ENCODE measurements at places on chromosomes 11 and 22. TPM values are rescaled to one million over a fixed set of nuclear protein-coding genes. Genes with fewer than 3 reads are reported as not detected.

Gene NXPE4
- not detected for total RNA-seq

Gene PAMR1
- 0.66 TPM for total RNA-seq

Gene MIAT
- 45.6 TPM for total RNA-seq

DNA sequence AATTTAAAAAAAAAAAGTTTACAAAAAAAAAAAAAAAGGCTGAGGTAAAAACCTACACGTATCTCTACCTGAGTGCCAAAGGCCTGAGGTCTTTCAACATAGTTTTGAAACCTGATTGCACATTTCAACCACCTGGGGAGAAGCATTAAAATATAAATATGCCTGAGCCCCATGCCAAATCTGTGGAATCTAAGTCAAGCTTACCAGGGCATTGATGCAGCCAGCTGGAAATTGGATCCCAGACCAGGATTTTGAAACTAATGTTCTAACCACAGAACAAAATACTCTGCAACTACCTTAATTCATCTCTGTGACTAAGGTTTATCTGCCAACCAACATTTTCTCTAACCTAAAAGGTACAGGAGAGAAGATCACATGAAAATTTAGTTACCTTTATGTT, 38.8 kb upstream of the CHRNA10 start:
- no peak overlapping the region for H3K27ac ChIP-seq
- no peaks in the 10 kb centered on the region for H3K4me1 ChIP-seq
- H3K4me3 ChIP-seq: no peak overlapping the region
- no peak for DNase-seq

DNA sequence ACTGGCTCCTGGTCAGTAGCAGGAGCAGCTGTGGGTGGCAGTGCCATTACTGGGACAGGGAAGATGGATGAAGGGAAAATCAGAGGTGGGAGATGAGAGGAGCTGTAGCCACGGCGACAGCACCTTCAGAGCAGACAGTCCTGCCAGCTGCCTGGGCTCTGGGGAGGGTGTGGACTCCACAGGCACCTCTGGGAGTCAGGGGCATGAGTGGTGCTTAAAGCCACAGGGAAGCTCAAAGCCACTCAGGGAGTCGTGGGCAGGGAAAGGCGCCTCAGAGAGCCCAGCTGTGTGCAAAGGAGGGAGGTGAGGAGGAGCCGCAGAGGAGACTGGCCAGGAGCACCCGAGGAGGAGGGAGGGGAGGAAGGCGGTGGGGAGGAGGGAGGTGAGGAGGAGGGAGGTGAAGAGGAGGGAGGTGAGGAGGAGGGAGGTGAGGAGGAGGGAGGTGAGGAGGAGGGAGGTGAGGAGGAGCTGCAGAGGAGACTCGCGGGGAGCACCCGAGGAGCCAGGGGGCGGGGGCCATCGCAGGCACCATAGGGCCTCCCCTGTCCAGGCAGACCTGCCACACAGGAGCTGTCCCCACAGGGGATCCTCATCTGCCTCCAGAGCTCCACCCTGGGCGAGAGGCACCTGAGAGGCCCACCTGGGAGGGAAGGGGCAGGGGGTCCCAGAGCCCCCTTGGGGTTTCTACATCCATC, 977.6 kb downstream of the BRD1 start:
- H3K4me3 ChIP-seq: no peak overlapping the region
- H3K4me1 ChIP-seq: no peaks in the 10 kb centered on the region
- H3K27me3 ChIP-seq: peaks cover 3% of the 10 kb centered on the region
- DNase-seq: no peak

GRCh38 chr22:23598805-23599518, 18.9 kb upstream of the IGLL1 start:
- no peaks in the 10 kb centered on the region for H3K36me3 ChIP-seq
- no peak overlapping the region for H3K4me3 ChIP-seq
- H3K27me3 ChIP-seq: peaks cover 14% of the 10 kb centered on the region
- no peak for DNase-seq

DNA sequence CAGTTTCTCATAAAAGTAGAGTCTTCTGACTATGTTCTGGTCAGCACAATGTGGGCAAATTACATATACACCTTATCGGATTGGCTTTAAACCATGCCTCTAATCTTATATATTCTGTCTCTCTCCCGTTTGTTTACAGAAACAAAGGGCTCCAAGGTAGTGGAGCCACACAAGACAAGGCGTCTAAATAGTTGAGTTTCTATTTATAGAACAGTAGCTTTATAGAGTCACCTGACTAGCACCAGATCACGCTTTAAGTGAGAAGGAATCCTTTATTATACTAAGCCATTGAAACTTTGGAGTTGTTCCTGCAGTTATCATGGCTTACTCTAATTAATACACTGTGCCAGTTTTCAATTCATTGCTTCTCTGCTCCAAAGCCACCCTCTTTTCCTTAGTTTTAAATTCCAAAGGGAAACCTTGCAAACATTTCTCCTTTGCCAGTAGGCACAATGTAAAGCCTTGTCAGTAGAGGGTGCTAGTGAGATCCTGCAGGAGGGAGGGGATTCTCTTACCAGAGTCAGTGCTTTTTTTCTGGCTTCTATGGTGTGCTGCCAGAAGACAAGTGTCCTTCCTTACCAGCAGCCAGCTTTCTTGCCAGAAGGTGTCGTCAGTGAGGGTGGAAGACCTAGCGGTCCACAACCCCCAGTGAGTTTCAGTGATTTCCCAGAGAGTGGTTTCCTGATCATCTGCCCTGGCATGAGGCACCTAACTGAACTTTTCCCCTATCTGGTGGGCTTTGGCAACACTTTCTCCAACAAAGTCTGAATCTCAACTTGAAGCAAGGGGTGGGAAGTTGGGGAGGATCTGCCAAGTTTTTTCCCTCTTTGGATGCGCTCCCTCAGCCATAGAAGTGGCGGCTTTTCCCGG, 71.7 kb downstream of the RAB38 start:
- H3K36me3 ChIP-seq: peaks cover 3% of the 10 kb centered on the region
- no peak overlapping the region for H3K4me3 ChIP-seq
- no peak overlapping the region for H3K27ac ChIP-seq
- DNase-seq: peak; percentile 3

- peaks cover 7% of the 10 kb centered on the region for H3K4me1 ChIP-seq
- no peak for DNase-seq
- H3K27me3 ChIP-seq: peaks cover under 1% of the 10 kb centered on the region
- no peak overlapping the region for H3K4me3 ChIP-seq
- H3K27ac ChIP-seq: no peak overlapping the region
Observed at GRCh38 chr11:35650006-35650405, 12.6 kb upstream of the TRIM44 start.

DNA sequence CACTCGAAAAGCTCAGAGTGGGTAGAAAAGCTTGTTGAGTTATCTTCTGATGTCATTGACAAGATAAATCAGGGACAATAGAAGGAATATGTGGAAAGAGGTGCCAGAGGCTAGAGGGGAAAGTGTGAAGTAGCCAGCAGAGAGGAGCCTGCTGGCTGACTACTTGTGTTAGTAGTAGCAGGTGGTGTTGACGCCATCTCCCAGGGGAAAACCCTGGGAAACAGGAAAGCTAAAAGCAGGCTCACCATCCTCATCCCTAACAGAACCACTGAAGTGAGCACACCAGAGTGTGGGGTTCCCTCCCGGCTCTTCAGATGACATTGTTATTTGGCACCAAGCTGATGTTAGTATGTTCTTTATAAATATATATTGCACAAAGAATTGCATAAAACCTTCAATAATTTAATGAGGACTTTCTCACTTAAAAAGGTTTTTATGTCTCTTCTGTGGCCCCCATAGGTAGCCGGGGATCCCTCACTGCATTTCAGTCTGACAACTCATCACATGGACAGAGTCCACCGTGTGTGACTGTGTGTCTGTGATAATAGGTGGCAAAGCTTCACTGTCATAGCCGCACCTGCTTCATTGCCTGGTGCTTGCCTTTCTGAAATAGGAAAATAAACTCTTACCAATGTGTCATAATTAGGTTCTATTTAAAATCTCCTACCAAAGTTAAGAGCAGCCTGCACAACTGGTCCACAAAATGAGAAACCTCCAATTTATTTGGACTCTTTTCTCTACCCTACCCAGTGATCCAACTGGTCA, 63.2 kb upstream of the TOP3B start:
- peaks cover 34% of the 10 kb centered on the region for H3K27me3 ChIP-seq
- H3K36me3 ChIP-seq: no peaks in the 10 kb centered on the region
- DNase-seq: no peak
- no peak overlapping the region for H3K4me3 ChIP-seq
- no peak overlapping the region for H3K27ac ChIP-seq

DNA sequence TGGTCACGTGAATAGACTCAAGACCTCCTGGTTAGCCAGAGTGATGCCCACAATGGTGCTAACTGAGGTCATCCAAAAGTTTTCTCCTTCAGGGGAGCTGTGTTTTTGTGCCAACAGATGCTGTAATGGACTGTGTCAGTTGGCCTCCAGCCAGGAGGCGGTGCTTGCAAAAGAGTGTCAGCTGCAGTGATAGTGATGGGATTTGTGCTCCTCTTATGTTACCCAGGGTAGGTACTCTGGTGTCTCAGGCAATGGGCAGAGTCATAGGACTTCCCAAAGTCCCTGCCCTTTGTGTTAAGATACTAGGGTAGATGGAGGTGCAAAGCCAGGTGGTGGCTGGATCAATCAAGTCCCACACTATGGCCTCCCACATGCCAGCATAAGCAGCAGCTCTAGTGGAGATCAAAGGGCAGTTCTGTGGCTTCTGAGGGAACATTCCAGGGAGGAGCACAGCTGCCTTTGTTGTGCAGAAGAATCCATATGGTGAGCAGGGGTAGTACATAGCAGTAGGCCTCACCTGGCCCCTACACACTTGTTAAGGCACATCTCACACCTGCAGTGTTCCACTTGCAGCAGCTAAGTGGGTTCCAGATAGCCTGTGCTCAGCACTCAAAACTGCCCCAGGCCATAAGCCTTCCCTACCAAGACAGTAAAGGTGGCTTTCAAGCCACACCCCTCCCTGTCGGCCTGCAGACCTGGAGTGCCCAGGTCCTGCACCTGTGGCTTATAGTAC, 9.4 kb upstream of the FANCF start:
- no peak overlapping the region for H3K4me3 ChIP-seq
- peaks cover 1% of the 10 kb centered on the region for H3K27me3 ChIP-seq
- no peak overlapping the region for H3K27ac ChIP-seq
- H3K4me1 ChIP-seq: no peaks in the 10 kb centered on the region
- H3K36me3 ChIP-seq: no peaks in the 10 kb centered on the region

GRCh38 chr11:75204685-75205563, 35.6 kb upstream of the TPBGL start:
- H3K36me3 ChIP-seq: no peaks in the 10 kb centered on the region
- H3K4me3 ChIP-seq: no peak overlapping the region

- H3K4me1 ChIP-seq: peaks cover 27% of the 10 kb centered on the region
- no peak overlapping the region for H3K4me3 ChIP-seq
- H3K27me3 ChIP-seq: peaks cover 6% of the 10 kb centered on the region
- H3K27ac ChIP-seq: no peak overlapping the region
- H3K36me3 ChIP-seq: no peaks in the 10 kb centered on the region
Observed at GRCh38 chr11:62841361-62842170, 2.2 kb upstream of the WDR74 start.

DNA sequence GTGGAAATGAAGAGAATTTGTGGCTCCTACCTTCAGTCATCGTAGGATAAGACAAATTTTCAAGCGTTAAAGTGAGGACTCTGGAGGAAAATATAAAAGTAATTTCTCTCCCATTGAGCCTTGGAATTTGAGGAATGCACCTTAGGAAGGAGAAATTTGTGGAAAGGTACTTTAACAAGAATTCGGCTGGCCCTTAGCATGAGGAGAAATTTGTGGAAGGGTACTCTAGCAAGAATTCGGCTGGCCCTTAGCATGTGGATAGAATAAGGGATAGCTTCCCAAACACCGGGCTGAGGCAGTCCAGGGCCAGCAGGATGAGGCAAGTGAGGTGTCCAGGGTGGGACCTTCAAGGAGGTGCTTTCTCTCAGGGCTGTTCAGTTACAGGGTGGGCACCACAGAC, 33.2 kb upstream of the FAR1 start:
- peaks cover 9% of the 10 kb centered on the region for H3K36me3 ChIP-seq
- no peak overlapping the region for H3K27ac ChIP-seq
- no peaks in the 10 kb centered on the region for H3K4me1 ChIP-seq

Measured in neural crest cell (in vitro differentiated cells).